ENCODE measurements at places on chromosomes 7 and 10. TPM values are rescaled to one million over a fixed set of nuclear protein-coding genes. Genes with fewer than 3 reads are reported as not detected.

DNA sequence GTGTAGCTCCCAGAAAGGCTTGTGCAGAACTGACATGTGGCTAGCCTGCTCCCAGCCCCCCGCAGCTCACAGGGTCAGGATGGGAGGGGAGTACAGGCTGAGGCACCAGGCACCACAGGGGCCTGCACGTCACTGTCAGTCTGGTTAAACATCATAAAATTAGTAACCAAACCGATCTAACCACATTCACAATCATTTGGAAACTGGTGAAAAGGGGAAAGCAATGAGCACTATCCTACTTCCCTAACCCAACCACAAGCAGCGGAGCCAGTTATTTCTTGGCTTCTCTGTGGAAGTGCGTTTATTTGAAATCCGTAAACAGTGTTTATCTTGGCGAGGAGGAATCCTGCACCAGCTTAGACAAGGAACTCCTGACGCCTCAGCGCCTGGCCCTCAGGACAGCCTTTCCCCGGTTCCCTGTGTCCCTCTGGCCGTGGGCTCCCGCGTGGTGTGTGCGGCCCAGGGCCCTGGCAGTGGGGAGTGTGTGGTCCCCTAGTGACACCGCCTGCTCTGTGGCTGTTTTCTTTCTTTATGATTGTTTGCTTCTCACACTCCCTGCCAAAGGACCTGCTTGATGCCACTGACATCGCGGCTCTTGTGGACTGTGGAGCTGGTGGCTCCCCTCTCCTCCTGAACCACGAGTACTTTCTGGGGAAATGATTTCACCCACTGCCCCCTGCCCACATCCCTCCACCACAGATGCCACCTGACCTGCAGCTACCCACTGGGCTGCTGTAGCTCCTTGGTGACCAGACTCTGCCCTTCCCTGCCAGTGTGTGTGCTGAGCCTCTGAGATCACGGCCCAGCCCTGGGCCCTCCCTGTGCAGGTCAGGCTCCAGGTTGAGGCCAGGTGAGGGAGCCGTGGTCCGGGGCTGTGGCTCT, 38.0 kb downstream of the INPP5A start:
- no peak for DNase-seq

DNA sequence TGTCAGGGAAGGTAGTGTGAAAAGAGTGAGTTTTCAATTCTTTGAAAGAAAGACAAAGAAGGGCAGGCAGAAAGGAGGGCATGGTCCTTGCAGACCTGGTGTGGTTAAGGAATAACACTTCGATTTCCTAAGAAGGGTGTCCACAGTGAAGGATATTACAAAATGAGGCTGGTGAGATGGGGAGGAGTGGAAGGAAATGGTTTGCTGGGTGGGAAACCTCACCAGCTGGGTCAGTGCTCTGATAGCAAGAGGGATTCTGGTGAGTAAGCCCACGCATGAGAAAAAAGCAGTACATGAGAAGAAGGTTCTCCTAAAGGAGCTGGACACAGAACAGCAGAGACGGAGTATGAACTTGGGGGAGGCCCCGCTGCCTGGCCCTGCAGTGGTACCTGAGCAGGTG, 230.6 kb upstream of the PLXNA4 start:
- no peak for DNase-seq

GRCh38 chr10:66782776-66783175, 143.1 kb upstream of the LRRTM3 start:
- DNase-seq: no peak

DNA sequence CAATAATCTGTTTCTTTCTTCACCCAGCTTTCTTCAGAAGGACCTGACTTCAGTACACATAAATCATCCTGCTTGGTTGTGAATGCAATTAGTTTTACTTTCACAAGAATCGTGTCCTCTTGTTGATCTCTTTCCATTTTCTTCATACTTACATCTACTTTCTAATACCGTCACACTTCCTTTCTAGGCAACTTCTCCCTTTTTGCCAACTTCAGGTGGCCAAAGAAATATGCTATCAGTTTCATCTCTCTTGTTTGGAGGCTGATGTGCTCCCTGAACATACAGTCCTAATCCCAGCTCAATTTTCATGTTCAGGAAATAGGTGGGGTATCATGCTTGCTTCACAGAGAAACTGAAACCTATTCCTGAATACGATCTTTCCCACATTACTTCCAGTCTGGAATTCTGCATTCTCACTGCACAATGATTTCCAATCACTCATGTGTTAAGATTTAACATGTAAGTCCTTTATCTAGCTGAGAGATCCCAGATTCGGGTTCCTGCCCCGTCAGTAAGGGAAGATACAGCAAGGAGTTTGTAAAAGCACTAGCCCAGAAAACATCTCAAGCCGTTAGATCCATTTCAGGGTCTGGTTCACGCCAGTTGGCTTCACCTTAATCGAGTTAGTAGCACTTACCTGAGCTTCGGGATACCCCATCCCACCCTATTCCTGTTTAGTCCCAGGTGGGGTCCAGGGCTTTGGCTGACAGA, 994 bp downstream of the SLC25A28 start:
- no peak for DNase-seq

GRCh38 chr7:28804990-28805389, 153.1 kb downstream of the TRIL start:
- DNase-seq: no peak

DNA sequence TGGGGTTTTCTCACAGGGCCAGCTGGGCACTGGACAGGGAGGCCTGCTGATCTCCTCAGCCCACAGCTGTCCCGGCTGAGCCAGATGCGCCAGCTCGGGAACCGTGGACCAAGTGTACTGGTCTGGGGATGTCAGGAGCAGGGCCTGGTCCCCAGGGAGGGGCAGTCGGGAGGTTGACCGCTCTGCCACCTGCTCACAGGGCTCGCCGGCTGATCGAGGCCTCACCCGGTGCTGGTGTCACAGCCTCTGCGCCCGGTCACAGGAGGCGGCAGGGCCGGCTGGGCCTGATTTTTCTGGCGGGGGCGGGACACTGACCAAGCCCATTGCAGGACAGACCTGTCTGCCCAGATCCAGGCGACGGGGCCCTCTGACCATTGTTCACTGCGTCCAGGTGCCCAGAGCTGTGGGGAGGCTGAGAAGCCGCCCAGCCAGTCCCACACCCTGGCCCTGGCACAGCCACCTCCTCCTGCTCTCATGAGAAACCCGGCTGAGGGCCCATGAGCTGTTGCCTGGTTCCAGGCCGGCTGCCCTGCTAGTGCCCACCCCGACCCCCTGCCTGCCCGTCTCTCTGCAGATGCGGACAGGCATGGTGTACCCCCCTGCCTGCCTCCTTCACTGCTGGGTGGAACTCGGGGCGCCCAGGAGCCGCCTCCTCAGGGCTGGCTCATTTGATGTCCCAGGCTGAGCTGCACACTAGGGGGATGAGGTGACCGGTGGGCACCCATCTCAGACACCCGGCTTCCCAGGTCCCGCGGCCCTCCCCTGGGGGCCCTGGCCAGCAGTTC, 3.0 kb upstream of the TMEM184A start:
- no peak for DNase-seq

DNA sequence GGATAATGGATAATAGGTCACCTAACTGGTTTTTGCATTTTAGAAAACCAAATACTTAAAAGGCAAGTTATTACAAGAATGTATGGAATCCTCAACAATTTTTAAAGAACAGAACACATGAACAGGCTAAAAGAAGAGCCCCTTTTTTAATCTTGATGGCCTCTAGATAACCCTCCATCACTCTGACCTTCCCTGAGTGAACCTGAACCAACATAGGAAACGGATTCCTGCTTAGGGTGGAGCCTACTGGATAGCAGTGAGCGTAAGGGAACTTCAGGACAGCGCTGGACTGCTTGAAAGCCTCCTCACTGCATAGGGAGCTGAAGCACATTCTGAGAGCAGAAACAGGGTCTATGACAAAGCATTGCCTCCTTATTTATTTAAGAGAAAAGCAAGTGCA, 20.5 kb downstream of the TRPV5 start:
- no peak for DNase-seq

- no peak for DNase-seq
Observed at GRCh38 chr7:47056731-47057130, 525.2 kb downstream of the TNS3 start.

GRCh38 chr7:29833929-29834328, 27.6 kb downstream of the WIPF3 start:
- DNase-seq: no peak

GRCh38 chr10:33039181-33039580, 81.2 kb upstream of the ITGB1 start:
- no peak for DNase-seq

DNA sequence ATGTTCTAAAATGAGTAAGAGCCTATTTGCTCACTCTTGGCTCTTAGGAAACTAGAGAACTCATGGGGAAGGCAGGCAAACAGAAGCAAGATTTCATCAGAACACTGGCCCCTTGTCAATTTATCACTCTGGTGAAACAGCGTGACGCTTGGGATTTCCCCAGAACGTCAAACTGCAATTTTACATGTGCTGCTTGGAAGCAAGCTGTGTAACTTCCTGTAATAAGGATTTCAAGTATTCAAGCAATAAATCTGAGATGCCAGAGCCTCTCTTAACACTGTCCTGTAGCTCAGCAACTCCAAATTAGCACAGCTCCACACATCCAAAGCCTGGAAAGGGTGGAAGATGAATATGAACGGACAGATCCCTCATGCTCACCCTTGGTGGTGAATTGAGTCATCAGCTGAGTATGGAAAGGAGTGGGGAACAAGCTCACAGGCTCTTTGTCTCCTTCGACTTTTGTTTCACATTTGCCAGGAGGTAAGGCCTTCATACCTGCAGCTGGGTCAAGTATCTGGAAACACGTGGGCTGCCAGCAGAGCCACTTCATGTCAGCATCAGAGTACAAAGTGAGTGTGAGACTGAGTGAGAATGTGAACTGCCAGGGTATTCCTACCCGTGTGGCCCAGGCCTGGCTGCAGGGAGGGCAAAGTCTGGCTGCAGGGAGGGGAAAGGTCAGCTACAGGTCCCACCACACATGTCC, 140.4 kb upstream of the NAMPT start:
- peak; percentile 38 for DNase-seq

DNA sequence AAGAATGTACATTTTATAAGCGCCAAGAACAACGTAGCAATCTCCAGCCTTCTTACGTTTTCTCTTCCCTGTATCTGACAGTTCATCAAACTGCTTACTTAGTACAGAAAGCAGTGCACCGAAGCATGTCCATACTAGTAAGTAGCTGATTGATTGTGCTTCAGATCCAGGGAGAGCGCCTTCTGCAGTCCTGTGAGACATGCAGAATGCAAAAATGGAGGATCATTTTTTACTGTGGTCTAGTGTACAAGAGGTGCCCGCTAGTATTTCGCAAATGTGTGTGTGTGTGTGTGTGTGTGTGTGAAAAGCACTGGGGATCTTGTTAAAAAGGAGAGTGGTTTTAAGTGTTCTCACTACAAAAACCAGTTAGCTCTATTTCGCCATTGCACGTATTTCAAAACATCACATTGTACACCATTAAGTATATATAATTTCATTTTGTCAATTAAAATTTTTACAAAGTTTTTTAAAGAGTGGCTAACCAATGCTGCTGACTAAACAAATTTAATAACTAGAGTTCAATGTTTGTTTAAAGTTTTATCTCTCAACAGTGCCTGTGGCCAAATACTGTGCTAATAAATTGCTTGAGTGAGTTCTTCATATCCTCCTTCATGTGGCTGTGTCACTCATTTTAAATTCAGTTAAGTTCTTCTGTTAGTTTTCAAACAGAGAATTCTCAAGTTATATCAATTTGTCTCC, 99.6 kb downstream of the ZMYND11 start:
- DNase-seq: no peak

GRCh38 chr7:20647908-20648776, 32.7 kb downstream of the ABCB5 start:
- DNase-seq: peak; percentile 33

DNA sequence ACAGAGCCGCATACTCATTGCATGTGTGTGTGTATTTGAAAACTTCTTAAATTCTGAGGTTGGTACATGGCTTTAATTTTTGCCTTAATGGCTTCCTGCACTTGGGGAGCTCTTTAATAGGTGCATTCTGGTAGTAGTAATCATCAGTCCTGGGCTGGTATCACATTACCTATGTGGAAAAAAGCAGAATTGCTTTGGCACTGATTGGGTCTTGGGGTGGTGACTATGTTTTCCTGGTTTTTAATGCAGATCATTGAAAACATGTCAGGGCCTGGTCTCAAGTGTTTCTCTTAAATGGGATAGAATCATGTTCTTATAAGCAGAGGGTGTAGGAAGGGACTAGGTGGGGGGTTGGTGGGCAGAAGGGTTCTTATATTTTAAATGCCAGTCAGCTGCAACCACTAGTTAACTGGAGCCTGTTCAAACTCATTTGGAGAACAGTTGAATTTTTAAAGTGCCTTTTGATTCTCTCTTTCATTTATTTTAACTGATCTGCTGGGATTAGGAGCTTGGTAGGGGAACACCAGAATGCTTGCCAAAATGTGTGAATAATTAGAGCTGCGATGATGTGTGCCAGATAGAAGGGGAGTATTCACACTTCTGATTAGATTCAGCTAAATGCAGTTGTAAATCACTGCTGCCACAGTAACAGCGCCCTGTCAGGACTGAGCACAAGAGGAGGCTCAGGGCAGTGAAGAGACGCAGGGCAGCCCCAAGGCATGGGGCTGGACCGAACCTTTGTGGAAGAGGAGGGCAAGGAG, 633.5 kb upstream of the GALNT17 start:
- no peak for DNase-seq

GRCh38 chr10:93478873-93479272, 3.3 kb downstream of the MYOF start:
- no peak for DNase-seq

DNA sequence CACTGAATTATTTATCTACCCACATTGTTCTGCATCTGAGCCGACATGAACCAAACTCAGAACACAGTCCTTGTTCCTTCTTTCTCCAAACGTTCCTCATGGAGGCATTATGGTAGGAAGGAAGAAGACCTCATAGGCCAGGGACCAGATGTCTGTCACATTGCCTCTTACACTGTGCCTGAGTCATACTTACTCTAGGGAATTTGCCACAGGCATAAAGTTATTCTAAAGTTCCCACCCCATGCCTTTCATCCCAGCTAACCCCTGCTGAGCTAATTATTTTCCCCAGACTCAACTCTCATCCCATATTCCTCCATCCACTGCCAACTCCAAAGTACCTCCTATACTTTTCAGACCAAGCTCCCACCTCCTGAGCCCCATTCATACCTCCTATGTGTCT, 21.2 kb downstream of the MAT1A start:
- no peak for DNase-seq

- DNase-seq: peak; percentile 75
Observed at GRCh38 chr7:73978661-73979563, 49.1 kb upstream of the ELN start.

- no peak for DNase-seq
Observed at GRCh38 chr10:12181065-12181775, 14.5 kb downstream of the NUDT5 start.

DNA sequence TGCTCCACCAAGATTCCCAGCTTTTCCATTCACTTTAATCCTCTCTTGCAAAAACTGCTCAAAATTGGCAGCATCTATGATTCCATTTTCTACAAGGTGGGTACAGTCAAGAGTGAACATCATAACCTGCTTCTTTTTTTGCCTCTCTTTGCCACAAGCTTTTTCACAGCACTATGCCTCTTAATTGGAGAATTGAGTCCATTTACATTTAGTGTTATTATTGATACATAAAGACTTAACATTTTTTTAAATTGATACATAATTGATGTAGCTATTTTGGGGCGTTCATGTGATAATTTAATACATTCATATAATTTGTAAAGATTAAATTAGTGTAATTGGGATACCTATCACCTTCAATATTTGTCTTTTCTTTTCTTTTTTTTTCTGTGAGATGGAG, 18.8 kb downstream of the AS3MT start:
- no peak for DNase-seq

ANKRD2 gene
- not detected for total RNA-seq

SSC4D gene
- total RNA-seq: 1.2 TPM

AKR1B15 gene
- total RNA-seq: not detected

SFXN2 gene
- 20.6 TPM for total RNA-seq

ABCA13 gene
- total RNA-seq: 0.69 TPM

GPR22 gene
- not detected for total RNA-seq

TFEC gene
- not detected for total RNA-seq

GNAI1 gene
- total RNA-seq: not detected
